Activated CD4-positive, alpha-beta memory T cell treated with anti-CD3 and anti-CD28 coated beads for 36 hours (primary cell): ENCODE measurements at places on chromosomes 7 and 10. TPM values are rescaled to one million over a fixed set of nuclear protein-coding genes. Genes with fewer than 3 reads are reported as not detected.

The SLC25A13 gene
- 7.9 TPM for total RNA-seq

The GPER1 gene
- total RNA-seq: 0.22 TPM

The SYT15 gene
- total RNA-seq: 0.71 TPM

The ABCB4 gene
- not detected for total RNA-seq

The MRC1 gene
- not detected for total RNA-seq

DNA sequence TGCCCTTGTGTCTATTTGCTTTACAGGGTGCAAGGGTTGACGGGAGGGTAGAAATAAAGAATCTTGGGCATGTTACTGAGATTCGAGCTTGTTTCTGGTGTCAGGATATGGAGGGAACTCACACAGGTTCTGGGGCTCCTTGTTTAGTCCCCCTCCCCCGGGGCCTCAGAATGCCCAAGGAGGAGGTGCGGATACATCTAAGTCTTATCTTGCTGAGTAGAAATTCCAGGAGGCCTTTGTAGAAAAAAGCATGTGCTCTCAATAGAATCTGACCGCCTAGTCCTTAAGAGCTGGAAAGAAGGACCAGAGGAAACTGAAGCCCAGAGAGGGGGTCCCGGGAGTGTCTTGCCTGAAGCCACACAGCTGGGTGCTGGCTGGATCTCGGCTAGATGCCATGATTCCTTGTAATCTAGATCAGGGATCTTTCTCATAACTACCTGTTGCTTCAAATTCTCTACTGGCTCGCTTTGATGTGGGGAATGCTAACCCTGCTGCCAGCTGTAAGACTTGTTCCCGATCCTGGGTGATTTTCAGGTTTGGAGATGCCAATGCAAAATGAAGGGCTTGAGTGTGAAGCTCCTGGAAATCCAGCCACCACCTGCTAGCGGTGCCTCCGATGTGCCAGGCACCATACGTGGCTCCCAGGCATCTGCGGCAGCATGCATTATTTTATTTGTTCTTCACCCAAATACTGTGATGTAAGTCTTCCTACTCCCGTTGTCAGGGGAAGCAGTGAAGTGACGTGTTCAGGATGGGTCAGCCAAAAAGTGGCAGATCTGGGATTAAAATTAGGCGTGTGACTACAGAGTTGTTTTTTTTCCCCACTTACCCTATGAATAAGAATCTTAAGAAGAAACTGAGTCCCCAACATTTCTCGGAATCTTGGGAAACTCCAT, 226.0 kb downstream of the TCF7L2 start:
- DNase-seq: no peak
- H3K4me3 ChIP-seq: no peak overlapping the region
- H3K27me3 ChIP-seq: peaks cover 3% of the 10 kb centered on the region
- H3K4me1 ChIP-seq: no peaks in the 10 kb centered on the region
- H3K36me3 ChIP-seq: no peaks in the 10 kb centered on the region

GRCh38 chr7:130201796-130202195, 3.4 kb downstream of the TMEM209 start:
- no peak for DNase-seq
- H3K36me3 ChIP-seq: peaks cover 47% of the 10 kb centered on the region
- H3K4me3 ChIP-seq: no peak overlapping the region
- no peaks in the 10 kb centered on the region for H3K27me3 ChIP-seq

DNA sequence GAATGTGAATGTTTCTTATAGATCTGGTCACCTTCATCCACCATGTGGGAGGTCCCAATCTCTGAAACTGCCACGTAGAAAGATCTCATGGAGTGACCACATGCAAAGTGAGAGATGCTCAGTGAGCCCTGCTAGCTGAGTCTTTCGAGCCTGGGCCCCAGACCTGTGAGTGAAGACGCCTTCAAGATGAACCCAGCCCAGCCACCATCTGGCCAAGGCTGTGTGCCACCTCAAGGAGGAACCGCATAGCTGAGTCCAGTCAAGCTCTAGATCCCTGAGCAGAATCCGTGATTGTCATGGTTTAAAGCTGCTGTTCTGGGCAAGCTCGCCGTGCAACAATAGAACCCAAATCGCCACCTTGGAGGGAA, 20.2 kb upstream of the PPIF start:
- H3K4me3 ChIP-seq: no peak overlapping the region
- peaks cover 47% of the 10 kb centered on the region for H3K4me1 ChIP-seq
- H3K27me3 ChIP-seq: no peaks in the 10 kb centered on the region

GRCh38 chr7:112502700-112503099, 21.9 kb downstream of the LSMEM1 start:
- no peak for DNase-seq
- H3K4me3 ChIP-seq: no peak overlapping the region
- no peaks in the 10 kb centered on the region for H3K36me3 ChIP-seq
- no peak overlapping the region for H3K27ac ChIP-seq

DNA sequence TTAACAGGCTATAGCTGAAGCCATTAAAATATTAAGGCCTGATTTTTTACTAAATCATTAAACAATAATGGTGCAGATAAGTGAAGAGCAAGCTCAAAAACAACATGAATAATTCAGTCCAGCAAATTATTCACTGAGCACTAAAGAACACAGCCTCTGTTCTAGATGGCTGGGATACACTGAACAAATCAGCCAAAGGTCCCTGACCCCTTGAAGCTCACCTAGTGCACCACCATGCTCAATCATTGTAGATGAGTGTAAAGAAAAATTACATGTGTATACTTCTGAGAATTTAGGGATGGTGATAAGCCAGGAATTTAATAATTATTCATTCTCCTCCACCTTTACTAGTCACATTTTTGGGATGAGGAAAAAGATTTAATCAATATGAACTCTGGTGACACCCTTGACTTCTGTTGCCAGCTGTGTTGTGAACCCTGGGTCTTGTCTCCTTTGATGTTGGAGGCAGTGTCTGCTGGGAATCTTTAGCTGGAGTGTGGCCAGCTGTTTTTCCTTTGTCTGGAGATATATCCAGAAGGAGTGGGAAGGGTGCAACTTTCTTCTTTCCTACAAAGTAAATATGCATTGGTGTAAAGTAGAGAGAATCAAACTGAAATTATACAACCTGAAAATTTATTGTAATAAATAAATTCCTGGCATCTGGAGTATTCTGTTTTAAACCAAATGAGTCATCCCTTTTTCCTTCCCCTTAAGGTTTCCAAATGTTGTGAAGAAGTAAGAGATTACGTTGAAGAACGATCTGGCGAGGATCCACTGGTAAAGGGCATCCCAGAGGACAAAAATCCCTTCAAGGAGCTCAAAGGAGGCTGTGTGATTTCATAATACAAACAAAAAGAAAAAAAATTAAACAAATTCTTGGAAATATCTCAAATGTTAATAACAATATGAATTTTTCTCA, 4.0 kb downstream of the GNGT1 start:
- DNase-seq: no peak
- no peaks in the 10 kb centered on the region for H3K36me3 ChIP-seq
- no peaks in the 10 kb centered on the region for H3K4me1 ChIP-seq
- no peak overlapping the region for H3K4me3 ChIP-seq
- H3K27me3 ChIP-seq: peaks cover 2% of the 10 kb centered on the region

- no peak for DNase-seq
- H3K27ac ChIP-seq: no peak overlapping the region
- H3K4me3 ChIP-seq: no peak overlapping the region
- H3K27me3 ChIP-seq: peaks cover 4% of the 10 kb centered on the region
- no peaks in the 10 kb centered on the region for H3K4me1 ChIP-seq
- H3K36me3 ChIP-seq: no peaks in the 10 kb centered on the region
Observed at GRCh38 chr10:58137813-58138212, 129.9 kb downstream of the IPMK start.

- H3K4me3 ChIP-seq: no peak overlapping the region
- H3K27me3 ChIP-seq: no peaks in the 10 kb centered on the region
- no peak overlapping the region for H3K27ac ChIP-seq
- no peaks in the 10 kb centered on the region for H3K36me3 ChIP-seq
- H3K4me1 ChIP-seq: no peaks in the 10 kb centered on the region
Observed at GRCh38 chr7:41013117-41013516, 689.8 kb downstream of the INHBA start.

DNA sequence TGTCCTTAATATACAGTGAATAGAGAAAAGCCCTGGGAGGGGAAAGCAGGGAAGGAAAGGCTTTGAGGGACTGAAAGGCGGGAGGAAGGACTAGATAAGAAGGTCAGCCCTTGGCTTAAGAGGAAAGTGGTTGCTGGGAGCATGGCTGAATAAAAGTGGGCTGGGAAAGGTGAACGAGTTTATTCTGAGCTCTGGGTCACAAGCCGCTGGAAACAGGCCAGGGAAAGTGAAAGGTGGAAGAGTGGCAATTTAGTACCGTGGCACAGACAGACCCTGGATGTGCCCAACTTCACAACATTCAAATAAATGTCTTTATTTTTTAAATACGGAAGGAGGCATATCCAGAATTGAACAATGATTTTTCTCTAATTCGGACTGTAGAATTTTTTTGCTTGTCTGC, 39.7 kb downstream of the TAC1 start:
- H3K27me3 ChIP-seq: peaks cover 4% of the 10 kb centered on the region
- no peak overlapping the region for H3K4me3 ChIP-seq
- H3K36me3 ChIP-seq: no peaks in the 10 kb centered on the region
- no peaks in the 10 kb centered on the region for H3K4me1 ChIP-seq
- no peak for DNase-seq

GRCh38 chr7:124480036-124480820, 285.4 kb downstream of the GPR37 start:
- no peaks in the 10 kb centered on the region for H3K27me3 ChIP-seq
- H3K36me3 ChIP-seq: no peaks in the 10 kb centered on the region

DNA sequence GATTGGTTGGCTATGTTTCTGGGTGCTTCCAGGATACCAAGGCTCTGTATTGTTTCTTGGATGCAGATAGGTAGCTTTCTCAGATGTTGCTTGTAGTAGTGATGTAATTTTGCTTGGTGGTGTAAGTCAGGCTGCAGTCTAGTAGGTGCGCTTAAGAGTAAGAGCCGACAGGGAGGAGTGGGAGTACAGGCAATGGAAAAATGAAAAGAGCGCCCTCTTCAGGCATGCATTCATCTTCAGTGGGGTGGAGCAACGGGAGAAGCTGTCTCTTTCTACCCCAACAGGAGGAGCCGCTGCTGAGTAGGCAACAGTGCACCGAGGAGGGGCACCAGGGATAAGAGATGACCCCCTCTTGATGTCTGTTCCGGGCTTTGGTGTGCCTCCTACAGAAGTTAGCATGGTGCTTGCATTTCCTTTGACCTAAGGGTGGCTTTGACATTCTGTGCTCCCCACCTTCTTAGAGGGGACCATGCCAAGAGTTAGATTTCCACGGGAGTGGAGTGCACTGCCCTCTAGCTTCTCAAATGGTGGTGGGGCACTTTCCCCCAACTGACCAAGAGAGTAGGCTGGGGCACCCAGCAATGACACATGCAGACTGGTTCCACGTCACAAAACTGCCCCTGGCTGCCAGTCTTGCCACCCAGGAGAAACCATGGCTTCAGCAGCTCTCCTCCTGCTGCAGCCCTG, 56.1 kb downstream of the ZNF783 start:
- H3K4me1 ChIP-seq: peaks cover 17% of the 10 kb centered on the region
- peaks cover 2% of the 10 kb centered on the region for H3K27me3 ChIP-seq
- no peak overlapping the region for H3K27ac ChIP-seq

GRCh38 chr10:43809211-43809930, 160.7 kb upstream of the ZNF32 start:
- H3K4me1 ChIP-seq: peaks cover 27% of the 10 kb centered on the region
- no peak overlapping the region for H3K27ac ChIP-seq
- no peak for DNase-seq
- no peak overlapping the region for H3K4me3 ChIP-seq
- H3K36me3 ChIP-seq: no peaks in the 10 kb centered on the region
- H3K27me3 ChIP-seq: no peaks in the 10 kb centered on the region

- H3K4me3 ChIP-seq: no peak overlapping the region
- H3K27ac ChIP-seq: no peak overlapping the region
- no peak for DNase-seq
- H3K27me3 ChIP-seq: no peaks in the 10 kb centered on the region
- no peaks in the 10 kb centered on the region for H3K36me3 ChIP-seq
Observed at GRCh38 chr10:64344211-64344610, 823.0 kb downstream of the REEP3 start.

DNA sequence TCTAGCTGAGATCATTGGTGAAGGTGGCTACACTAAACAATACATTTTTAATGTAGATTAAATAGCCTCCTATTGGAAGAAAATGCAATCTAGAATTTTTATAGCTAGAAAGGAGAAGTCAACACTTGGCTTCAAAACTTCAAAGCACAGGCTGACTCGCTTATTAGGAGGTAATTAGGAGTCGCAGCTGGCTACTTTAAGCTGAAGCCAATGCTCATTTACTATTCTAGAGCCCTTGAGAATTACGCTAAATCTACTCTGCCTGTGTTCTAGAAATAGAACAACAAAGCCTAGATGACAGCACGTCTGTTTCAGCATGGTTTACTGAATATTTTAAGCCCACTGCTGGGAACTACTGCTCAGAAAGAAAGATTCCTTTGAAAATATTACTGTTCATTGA, 101.6 kb upstream of the EEPD1 start:
- H3K27me3 ChIP-seq: no peaks in the 10 kb centered on the region
- DNase-seq: no peak
- H3K4me1 ChIP-seq: no peaks in the 10 kb centered on the region
- no peak overlapping the region for H3K4me3 ChIP-seq

DNA sequence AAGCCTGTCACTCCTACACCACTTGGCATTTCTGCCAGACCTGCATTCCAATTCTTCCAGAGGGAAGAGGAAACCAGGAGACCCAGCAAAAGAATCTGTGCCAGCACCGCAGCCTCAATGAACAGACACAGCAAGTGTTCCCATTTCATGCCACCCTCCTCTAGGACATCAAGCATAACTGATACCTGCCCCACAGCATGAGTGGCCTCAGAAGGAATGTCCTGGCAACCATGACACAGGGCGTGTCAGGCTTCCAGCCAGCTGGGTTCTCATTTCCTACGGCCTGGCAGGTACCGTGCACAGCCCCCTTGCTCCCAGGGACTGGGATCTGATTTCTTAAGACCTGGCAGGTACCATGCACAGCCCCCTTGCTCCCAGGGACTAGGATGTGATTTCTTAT, 7.8 kb downstream of the MAD1L1 start:
- no peak overlapping the region for H3K4me3 ChIP-seq
- DNase-seq: no peak

- no peaks in the 10 kb centered on the region for H3K36me3 ChIP-seq
- H3K4me3 ChIP-seq: no peak overlapping the region
- H3K27ac ChIP-seq: no peak overlapping the region
- DNase-seq: peak; percentile 24
- peaks cover 7% of the 10 kb centered on the region for H3K27me3 ChIP-seq
- peaks cover 5% of the 10 kb centered on the region for H3K4me1 ChIP-seq
Observed at GRCh38 chr7:20238754-20239324, 21.7 kb upstream of the MACC1 start.

DNA sequence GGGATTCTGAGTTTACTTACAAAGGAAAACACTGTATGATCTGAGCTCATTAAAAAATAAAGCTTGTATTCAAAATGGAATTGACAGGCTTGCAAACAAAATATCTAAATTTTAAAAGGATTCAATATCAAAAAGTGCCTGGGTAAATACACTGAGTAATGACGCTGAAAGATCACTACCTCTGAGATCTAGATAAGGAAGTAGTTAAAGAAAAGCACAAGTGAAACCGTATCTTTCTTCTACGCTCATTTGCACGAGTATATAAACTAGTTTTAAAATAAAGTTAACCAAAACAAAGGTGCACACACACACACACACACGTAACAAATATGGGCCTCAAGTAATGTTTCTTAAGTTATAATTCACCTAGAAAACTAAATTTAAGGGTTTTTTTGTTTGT, 93.4 kb downstream of the SNX13 start:
- H3K27ac ChIP-seq: no peak overlapping the region
- peaks cover 26% of the 10 kb centered on the region for H3K4me1 ChIP-seq
- H3K4me3 ChIP-seq: no peak overlapping the region

GRCh38 chr7:23680414-23681405, 711 bp downstream of the FAM221A start:
- peak overlapping the region; percentile 84 for H3K4me3 ChIP-seq
- H3K27ac ChIP-seq: peak overlapping the region; percentile 73
- peaks cover 11% of the 10 kb centered on the region for H3K4me1 ChIP-seq
